Adrenal gland (tissue), 19 donors: ENCODE measurements at places on chromosomes 2 and 18. TPM values are rescaled to one million over a fixed set of nuclear protein-coding genes. Genes with fewer than 3 reads are reported as not detected.

DNA sequence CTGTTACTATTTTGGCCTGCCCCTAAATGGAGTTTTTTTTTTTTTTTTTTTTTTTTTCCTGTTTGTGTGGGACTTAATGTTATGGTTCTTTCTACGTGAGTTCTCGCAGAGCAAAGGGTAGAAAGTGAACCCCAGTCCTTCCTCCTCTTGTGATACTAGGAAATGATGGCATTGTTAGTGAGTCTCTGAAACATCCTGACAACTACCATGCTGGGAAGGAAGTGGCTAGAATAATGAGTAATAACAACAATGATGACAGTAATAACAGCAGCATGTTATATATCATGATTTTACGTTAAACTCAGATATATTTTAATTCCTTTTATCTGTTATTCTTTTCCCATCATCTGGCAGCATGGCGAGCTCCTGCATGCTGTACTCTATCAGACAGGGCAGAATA, 216.2 kb upstream of the LINC00305 start:
- DNase-seq: no peak
- H3K36me3 ChIP-seq: no peaks in the 10 kb centered on the region
- no peak overlapping the region for H3K27ac ChIP-seq
- no peaks in the 10 kb centered on the region for H3K27me3 ChIP-seq

- no peak overlapping the region for H3K27ac ChIP-seq
- H3K36me3 ChIP-seq: no peaks in the 10 kb centered on the region
- H3K27me3 ChIP-seq: no peaks in the 10 kb centered on the region
- no peak overlapping the region for H3K4me3 ChIP-seq
- H3K4me1 ChIP-seq: no peaks in the 10 kb centered on the region
Measured at GRCh38 chr18:54702686-54703085, 111.6 kb downstream of the DYNAP start.

DNA sequence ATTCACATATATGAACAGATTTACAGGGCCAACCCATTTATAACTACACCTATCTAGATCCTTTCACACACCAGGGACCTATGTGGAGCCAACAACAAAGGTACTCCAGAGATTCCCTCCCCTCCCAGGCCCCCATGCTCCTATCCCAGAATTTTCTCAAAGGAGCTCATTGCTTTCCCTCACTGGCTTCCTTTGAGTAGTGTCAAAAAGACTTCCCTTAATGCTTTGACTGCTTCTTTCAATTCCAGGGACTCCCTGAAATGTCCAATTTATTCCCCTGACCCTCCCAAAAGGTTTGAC, 46.6 kb downstream of the IKZF2 start:
- no peaks in the 10 kb centered on the region for H3K4me1 ChIP-seq
- H3K36me3 ChIP-seq: no peaks in the 10 kb centered on the region
- no peak overlapping the region for H3K27ac ChIP-seq

Gene WDSUB1
- 12.0 TPM for polyA plus RNA-seq

- H3K27ac ChIP-seq: no peak overlapping the region
- H3K4me1 ChIP-seq: no peaks in the 10 kb centered on the region
- no peak for DNase-seq
- H3K36me3 ChIP-seq: no peaks in the 10 kb centered on the region
- no peaks in the 10 kb centered on the region for H3K27me3 ChIP-seq
- H3K4me3 ChIP-seq: no peak overlapping the region
Measured at GRCh38 chr2:26466662-26467310, 11.1 kb downstream of the OTOF start.

DNA sequence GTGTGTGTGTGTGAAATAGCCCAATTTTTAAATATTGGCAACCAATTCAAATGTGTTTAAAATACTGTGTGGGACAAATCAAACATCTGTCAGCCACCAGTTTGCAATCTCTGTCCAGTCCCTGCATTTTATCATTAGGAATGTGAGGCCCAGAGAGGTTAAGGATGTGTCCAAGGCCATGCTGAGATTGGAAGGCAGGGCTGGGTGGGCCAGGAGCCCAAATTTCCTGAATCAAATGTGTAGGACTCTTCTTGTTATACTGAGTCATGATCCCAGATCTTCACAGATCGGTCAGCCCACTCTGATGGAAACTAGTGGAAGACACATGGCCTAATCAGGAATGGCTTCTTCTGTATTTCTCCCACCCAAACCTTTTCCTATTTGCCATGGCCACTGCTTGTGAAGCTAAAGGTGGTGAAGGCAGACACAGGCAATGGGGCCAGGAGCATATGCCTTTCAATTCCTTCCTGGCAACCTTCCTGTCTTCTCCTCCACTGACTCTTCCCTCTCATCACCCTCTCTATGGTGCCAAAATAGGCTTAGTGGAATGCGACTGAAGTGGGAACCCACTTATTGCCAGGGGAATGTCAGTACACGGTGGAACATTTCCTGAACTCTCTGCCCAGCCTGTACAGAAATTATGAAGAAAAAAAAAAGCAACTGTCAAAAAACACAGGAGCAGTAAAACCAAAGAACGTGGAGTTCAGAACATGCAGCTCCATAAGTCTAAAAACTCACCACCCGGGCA, 35.5 kb downstream of the ZEB2 start:
- H3K4me1 ChIP-seq: peaks cover 39% of the 10 kb centered on the region
- H3K27me3 ChIP-seq: no peaks in the 10 kb centered on the region
- H3K27ac ChIP-seq: no peak overlapping the region
- H3K36me3 ChIP-seq: no peaks in the 10 kb centered on the region
- H3K4me3 ChIP-seq: no peak overlapping the region

DNA sequence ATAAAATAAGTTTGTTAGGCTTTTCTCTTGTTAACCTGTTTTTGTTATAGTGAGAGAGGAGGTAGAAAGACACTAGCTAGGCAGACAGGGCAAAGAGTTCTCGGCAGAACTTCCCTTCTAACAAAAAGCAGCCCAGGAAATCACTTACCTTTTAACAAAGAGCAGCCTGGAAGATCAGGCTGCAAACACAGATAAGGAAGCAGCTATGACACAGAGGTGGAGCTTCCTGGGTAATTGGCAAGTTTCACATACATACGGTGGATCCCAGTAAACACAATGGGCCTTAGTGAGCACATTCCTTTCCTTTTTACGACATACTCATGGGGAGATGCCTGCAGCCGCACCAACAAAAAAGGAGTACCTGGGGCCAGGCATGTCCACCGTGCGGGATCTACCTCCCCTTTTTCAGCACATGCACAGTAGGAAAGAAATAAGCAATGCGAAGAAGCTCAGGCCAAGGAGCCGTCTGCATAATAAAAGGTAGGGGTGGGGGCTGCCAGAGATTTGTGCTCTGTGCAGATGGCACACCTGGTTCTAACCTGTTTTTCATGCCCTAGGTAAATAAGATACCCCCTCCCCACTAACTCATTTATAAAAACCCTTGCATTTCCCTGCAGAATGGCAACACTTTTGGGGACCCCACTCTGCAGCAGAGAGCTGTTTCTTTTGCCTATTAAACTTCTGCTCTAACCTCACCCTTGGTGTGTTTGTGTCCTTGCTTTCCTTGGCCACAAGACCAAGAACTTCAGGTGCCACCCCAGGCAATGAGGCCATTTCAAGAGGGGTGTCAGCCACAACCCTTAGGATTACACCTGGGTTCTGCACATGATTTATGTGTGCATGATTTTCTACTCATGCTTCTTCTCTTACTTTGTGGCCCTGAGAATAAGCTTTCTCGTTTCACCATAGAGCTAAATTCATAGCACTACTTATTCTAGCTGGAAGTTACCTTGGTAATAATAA, 26.5 kb downstream of the MDH1 start:
- DNase-seq: no peak
- H3K27me3 ChIP-seq: no peaks in the 10 kb centered on the region
- H3K4me1 ChIP-seq: no peaks in the 10 kb centered on the region
- H3K36me3 ChIP-seq: no peaks in the 10 kb centered on the region
- no peak overlapping the region for H3K27ac ChIP-seq

DNA sequence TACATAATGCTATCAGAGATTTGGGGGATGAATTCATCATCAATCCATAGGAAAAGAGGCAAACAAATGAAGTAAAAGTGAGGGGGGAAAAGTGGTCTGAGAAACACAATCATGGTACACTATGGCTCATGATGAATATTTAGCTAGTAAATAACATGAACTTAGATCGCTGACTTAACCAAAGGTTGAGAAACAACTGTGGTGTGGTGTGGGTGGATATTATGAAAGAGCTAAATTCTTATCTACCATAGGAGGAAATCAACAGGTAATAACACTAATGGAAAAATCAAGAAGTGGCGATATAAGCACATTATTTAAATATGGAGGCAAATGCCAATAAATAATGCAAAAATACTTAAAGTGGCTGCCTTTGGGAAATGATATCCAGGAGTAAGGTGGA, 12.2 kb upstream of the TPRKB start:
- DNase-seq: no peak
- H3K4me1 ChIP-seq: no peaks in the 10 kb centered on the region
- no peaks in the 10 kb centered on the region for H3K36me3 ChIP-seq
- no peaks in the 10 kb centered on the region for H3K27me3 ChIP-seq
- no peak overlapping the region for H3K4me3 ChIP-seq

DNA sequence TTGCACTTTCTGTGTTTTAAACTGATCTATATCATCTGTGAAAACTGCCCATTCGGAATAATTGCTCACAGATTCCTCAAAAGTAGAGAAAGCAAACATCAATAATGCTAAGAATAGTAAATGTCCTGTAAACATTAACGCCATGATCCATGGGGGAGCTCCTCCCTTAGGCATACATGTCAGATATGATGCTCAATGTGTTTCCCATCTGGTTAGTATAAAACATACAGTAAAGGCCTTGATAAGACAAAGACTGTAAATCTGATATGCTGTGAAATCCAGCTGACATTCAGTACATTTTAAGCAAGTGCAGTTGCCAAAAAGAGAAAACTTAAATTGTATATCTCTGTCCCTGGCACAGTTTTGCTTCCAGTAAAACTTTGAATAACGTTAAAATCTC, 2.1 kb downstream of the DSEL start:
- DNase-seq: no peak
- no peak overlapping the region for H3K27ac ChIP-seq
- H3K27me3 ChIP-seq: no peaks in the 10 kb centered on the region
- H3K4me1 ChIP-seq: peaks cover 14% of the 10 kb centered on the region

DNA sequence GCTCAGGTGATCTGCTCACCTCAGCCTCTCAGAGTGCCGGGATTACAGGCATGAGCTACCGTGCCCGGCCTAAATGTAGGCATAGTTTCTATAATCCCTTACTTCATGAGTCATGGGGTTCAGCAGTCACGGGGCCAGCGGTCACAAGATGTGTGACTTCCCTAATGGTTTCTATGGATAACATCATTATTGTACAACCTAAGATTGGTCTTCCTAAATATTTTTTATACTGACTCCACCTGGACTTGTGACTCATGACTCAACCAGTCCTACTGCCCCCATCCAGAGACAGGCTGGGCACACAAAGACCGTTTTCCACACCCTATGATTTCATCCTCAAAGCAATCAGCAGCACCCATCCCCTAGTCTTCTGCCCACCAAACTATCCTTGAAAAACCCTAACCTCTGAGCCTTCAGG, 15.9 kb downstream of the FAM210A start:
- peaks cover 6% of the 10 kb centered on the region for H3K4me1 ChIP-seq
- H3K4me3 ChIP-seq: no peak overlapping the region
- H3K27ac ChIP-seq: no peak overlapping the region
- no peak for DNase-seq
- H3K36me3 ChIP-seq: no peaks in the 10 kb centered on the region

GRCh38 chr2:43542285-43542933, 53.4 kb downstream of the THADA start:
- H3K4me3 ChIP-seq: no peak overlapping the region
- no peak overlapping the region for H3K27ac ChIP-seq
- no peaks in the 10 kb centered on the region for H3K27me3 ChIP-seq
- no peak for DNase-seq
- H3K4me1 ChIP-seq: peaks cover 18% of the 10 kb centered on the region

DNA sequence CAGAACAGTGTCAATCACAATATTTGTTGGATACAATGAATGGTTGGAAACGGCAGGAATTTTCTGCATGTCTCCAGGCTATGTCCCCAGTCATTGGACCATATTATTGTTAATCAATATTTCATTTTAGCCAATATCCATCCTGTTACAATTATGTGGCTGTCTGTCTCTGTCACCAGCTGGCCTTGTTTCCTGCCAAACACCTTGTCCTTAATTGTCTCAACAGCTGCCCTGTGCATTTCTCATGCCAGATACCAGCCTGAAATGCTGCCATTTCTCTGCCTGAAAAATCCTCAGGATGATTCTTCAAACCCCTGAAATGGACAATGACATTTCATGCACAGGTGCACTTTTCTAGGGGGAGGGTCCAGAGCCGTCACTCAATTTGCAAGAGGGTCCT, 170.6 kb downstream of the ALPK2 start:
- no peak overlapping the region for H3K4me3 ChIP-seq
- no peak overlapping the region for H3K27ac ChIP-seq
- H3K36me3 ChIP-seq: no peaks in the 10 kb centered on the region
- H3K27me3 ChIP-seq: no peaks in the 10 kb centered on the region
- DNase-seq: no peak
- H3K4me1 ChIP-seq: no peaks in the 10 kb centered on the region

Gene MARCHF4
- 0.97 TPM for polyA plus RNA-seq

DNA sequence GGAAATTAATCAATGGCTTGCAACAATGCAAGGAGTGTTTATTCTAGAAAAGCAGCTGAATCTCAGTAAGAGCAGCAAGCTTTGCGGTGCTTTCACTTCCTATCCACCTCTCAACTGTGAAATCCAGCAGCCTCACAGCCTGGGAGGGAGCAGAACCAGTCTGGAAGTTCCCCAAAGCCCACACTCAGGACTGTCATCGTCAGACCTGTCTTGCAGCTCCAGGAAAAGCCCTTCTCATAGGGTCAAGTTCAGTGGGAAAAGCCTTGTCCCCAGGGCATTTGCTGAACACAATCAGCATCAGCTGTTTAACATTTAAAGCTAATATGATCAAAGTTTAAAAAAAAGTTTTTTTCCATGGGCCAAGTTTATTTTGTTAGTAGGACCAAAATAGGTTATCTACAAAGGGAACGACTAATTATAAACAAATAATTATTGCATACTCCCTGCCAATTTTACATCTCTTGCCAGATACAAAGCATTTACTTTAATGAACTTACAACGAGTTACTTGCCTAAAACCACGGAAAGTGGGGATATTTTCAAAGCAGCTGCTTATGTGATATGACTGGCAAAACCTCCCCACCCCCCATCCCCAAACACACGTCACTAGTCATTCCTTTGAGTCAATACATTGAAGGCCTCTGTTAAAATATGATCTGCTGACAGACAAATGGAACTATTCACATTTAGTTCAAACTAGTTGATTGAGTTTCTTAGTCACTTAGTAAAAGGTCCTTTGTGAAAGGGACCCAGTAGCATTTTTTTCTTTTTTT, 36.8 kb downstream of the PARD6G start:
- H3K4me3 ChIP-seq: no peak overlapping the region
- no peaks in the 10 kb centered on the region for H3K36me3 ChIP-seq
- no peaks in the 10 kb centered on the region for H3K27me3 ChIP-seq
- H3K4me1 ChIP-seq: no peaks in the 10 kb centered on the region
- no peak overlapping the region for H3K27ac ChIP-seq
- no peak for DNase-seq

- no peaks in the 10 kb centered on the region for H3K4me1 ChIP-seq
- H3K36me3 ChIP-seq: no peaks in the 10 kb centered on the region
- H3K27me3 ChIP-seq: no peaks in the 10 kb centered on the region
- peak overlapping the region; percentile 57 for H3K27ac ChIP-seq
- DNase-seq: no peak
Measured at GRCh38 chr2:29065068-29065811, 9.1 kb downstream of the PCARE start.

Gene MDH1B
- 6.9 TPM for polyA plus RNA-seq

Gene SPP2
- not detected for polyA plus RNA-seq
